Gastroesophageal sphincter (tissue), 4 donors: ENCODE measurements at places on chromosomes 6 and 20. TPM values are rescaled to one million over a fixed set of nuclear protein-coding genes. Genes with fewer than 3 reads are reported as not detected.

The PPP2R5D gene
- total RNA-seq = 41.7 TPM

The ZSCAN23 gene
- 3.0 TPM for total RNA-seq

The ARG1 gene
- not detected for total RNA-seq

The ADTRP gene
- total RNA-seq = 0.72 TPM

The FAXC gene
- 48.4 TPM for total RNA-seq

The PLG gene
- not detected for total RNA-seq

The DDX43 gene
- total RNA-seq = 0.62 TPM

The PHACTR1 gene
- 0.20 TPM for total RNA-seq

DNA sequence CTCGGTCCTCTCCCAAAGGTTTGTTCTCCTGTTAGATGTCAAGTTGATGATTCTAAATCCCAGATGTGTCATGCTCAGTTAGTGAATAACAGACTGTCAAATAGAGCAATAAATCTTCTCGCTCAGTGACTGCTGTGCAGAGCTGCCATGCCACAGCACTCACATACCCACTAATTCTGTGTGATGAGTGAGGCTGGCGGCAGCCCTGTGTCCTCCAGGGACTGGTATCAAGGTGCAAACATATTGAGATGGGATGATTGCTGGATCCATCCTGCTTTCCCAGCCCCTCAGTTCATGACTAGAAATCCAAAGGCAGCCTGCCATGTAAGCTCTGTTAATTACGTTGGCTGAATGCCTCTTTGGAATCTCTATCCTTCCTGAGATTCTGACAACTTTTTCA is 103.9 kb downstream of the OLIG3 start:
- ATAC-seq = no peak

DNA sequence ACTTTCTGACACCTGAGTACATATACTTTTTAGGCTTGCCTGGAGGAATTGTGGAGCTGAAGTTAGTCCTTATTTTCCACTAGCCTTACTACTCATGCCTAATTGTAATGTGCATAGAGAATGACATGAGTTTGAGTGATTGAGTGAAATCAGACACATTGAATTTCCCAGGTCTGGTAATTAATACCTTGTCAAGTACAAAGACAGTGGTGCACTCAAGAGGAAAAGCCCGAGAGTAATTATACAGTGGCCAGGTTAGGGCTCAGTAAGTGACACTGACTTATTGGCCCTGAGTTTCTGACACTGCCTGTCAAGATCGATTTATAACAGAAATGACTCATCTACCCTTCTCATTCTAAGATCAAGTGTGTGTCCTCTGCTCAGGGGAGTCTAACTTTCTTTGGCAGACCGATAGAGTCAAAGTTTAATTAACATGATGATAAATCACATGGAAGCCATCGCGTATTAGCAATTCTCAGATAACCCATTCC is 288.3 kb downstream of the TPBG start:
- no peak for ATAC-seq

DNA sequence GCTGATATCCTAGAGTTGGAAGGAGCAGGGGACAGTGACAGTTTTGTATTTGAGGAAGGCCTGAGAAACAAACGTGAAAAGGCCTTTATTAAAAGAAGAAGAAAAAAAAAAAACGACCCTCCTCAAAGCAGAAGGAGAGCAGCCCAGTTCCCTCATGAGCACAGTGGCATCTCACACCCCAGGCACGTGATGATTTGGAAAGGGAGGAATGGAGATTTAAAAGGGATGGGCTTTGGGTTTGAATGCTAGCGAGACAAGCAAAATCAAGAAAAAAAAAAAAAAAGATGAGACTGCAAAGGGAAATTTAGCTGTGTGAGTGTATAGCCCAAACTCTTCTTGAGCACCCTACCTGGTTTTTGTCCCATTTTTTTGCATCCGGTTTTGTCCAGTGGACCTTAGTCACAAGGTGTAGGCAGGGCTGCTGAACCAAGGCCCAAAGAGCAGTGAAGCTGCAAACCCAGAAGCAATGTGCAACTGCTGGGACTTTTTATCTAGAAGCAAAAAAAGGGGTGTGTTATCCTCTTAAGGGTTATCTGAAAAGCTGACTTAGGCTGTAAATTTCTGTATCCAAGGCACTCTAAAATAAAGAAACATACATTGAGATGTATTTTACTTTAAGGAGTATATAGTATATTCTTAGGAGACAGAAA is 54.5 kb upstream of the RREB1 start:
- no peak for ATAC-seq

DNA sequence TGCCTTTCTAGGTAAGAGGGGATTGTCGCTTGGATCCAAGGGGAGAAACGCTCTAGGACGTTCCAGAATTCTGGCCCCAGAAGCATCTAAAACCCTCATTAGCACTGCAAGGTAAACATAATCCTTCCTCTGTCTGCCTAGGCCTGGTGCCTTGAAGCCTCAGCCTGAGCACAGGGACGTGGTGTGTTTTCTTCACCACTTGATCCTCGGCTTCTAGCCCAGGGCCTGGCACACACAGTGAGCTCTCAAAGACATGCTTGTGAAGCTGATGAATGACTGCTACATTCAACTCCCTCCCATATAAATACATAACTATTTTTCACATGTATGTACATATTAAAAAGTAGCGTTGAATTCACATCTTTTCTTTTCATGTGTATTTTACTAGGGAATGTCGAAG is 100.3 kb downstream of the ISM1 start:
- no peak for ATAC-seq

GRCh38 chr6:1468126-1468525 is 78.8 kb downstream of the FOXF2 start:
- no peak for ATAC-seq

- no peak for ATAC-seq
Observed at GRCh38 chr6:143538374-143538773, 26.9 kb upstream of the FUCA2 start.

DNA sequence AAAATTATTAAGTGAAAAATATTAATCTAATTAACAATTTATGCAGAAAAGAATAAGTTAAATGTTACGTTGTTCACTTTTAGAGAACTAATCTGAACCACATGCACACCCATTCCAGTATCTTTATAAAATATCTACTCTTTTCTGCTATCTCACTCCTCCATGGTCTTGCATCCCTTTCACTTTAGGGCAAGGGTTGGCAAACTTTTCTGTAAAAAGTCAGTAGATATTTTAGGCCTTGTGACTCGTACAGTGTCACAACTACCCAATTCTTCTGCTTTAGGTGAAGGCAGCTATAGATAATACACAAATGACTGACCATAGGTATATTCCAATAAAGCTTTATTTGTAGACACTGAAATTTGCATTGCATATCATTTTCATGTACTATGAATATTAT is 39.7 kb upstream of the SUPT3H start:
- no peak for ATAC-seq

DNA sequence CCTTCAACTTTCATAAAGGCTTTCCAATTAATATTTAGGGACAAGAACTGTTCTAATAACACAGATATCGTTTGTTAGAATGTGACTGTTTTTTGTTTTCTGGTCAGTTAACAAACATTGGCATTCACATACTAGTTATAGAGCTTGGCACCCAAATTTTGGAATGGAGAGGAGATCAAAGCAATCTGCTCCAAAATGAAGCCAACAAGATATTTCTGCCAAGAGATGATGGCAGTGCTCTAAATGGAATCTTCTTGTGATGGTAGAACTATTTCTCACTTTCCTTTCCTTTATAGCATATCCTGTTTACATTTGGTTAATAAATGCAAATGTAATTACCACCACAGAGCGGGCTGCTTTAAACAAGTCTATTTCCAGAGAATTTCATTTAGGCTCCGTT is 208.3 kb upstream of the RIMS1 start:
- ATAC-seq = no peak

GRCh38 chr6:43220439-43220951 is 8.8 kb downstream of the DNPH1 start:
- ATAC-seq = no peak

- no peak for ATAC-seq
Observed at GRCh38 chr6:165821754-165822153, 158.7 kb upstream of the PDE10A start.
